ENCODE measurements at places on chromosomes 4 and X. TPM values are rescaled to one million over a fixed set of nuclear protein-coding genes. Genes with fewer than 3 reads are reported as not detected.

VCX3B gene
- total RNA-seq: not detected

PCDH10 gene
- total RNA-seq: 0.48 TPM

HSPA4L gene
- 12.4 TPM for total RNA-seq

ADGRL3 gene
- 15.3 TPM for total RNA-seq

TLR6 gene
- 1.2 TPM for total RNA-seq

GABRE gene
- 54.0 TPM for total RNA-seq

UGT2B7 gene
- not detected for total RNA-seq

INTU gene
- 4.8 TPM for total RNA-seq

POF1B gene
- 3.7 TPM for total RNA-seq

NAA11 gene
- total RNA-seq: not detected

ETDA gene
- total RNA-seq: not detected

GRIA3 gene
- 14.2 TPM for total RNA-seq

DUX4 gene
- total RNA-seq: not detected

SSX1 gene
- total RNA-seq: not detected

ZNF182 gene
- 2.8 TPM for total RNA-seq

JADE3 gene
- 6.7 TPM for total RNA-seq

TIMM8A gene
- total RNA-seq: 24.8 TPM

SPINK2 gene
- total RNA-seq: not detected

ANXA10 gene
- total RNA-seq: not detected

TASL gene
- total RNA-seq: 0.22 TPM

SLIT2 gene
- total RNA-seq: 8.6 TPM

CLDN22 gene
- not detected for total RNA-seq

TSPAN7 gene
- total RNA-seq: 13.0 TPM

INTS6L gene
- 3.7 TPM for total RNA-seq

ATOH1 gene
- not detected for total RNA-seq

MAP7D2 gene
- 0.19 TPM for total RNA-seq

SULT1B1 gene
- 0.59 TPM for total RNA-seq

USP17L10 gene
- not detected for total RNA-seq

MND1 gene
- not detected for total RNA-seq

TCP11X2 gene
- not detected for total RNA-seq

SLC6A14 gene
- 0.05 TPM for total RNA-seq

MAGED1 gene
- total RNA-seq: 79.9 TPM

SMIM43 gene
- 0.27 TPM for total RNA-seq

GLRA3 gene
- total RNA-seq: not detected

SLC25A31 gene
- not detected for total RNA-seq

PABPC4L gene
- 0.89 TPM for total RNA-seq

COL4A6 gene
- 6.1 TPM for total RNA-seq

FRAS1 gene
- 4.2 TPM for total RNA-seq

MSX1 gene
- total RNA-seq: 5.0 TPM

SMR3B gene
- not detected for total RNA-seq

FBXL5 gene
- 60.9 TPM for total RNA-seq

NPY2R gene
- not detected for total RNA-seq

NLGN3 gene
- 0.67 TPM for total RNA-seq

ENPP6 gene
- total RNA-seq: 0.05 TPM

FAM236B gene
- not detected for total RNA-seq

GPRASP3 gene
- 5.7 TPM for total RNA-seq

IQCM gene
- total RNA-seq: not detected

Measured in cardiac septum (tissue), 1 donor.